ENCODE measurements at places on chromosomes 1 and 21.

DNA sequence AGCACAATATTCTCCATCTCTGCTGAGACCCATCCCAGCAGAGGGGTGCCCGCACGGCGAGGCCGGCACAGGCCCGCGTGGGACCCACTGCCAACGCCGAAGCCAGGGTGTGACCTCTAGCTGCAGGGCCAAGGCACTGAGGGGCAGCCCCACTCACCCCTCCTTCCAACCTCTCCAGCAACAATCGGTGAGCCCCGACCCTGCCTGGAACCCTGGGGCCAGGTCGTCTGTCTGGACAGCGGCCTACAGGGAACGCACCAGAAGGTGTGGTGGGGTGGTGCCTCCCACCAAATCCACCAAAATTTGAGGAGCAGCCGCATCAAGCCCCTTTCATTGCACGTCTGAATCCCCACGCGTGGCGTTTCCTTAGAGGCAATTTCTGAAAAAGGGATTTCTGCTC, 63.0 kb upstream of the ADARB1 start:
- no peak for DNase-seq

DNA sequence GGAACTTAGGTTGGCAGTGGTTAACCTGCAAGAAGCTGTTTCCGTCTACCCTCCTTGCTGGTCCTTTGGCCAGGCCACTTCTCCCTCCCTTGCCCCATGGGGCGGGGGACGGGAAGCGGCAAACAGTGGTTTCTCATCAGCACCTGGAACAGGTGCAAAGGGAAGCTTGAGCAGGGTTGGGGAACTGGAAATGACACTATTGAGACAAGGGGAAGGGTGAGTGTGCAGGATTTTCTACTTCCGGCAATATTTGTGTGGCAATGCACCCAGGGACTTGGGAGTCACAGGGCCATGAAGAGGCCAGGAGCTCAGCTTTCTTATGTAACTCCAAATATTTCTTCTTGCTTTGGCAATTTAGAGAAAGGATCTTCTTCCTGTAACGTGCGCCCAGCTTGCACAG, 29.0 kb upstream of the SARS1 start:
- no peak for DNase-seq

DNA sequence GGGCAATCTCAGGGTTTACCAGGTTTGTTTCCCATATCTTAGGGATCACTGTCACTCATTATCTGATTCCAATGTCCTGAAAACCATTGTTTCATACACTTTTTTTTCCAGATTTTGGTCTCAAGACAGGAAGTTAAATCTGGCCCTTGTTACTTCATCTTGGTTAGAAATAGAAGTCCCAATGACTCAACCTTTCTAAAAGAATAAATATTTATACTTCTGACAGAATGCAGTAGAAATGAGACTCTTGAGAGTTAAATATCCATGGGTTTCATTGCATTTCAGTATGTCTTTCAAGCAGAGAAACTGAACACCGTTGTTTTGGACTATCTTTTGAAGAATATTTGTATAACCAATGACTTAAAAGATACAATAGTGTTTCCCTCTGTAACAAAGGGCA, 19.8 kb upstream of the VCAM1 start:
- DNase-seq, result no peak

DNA sequence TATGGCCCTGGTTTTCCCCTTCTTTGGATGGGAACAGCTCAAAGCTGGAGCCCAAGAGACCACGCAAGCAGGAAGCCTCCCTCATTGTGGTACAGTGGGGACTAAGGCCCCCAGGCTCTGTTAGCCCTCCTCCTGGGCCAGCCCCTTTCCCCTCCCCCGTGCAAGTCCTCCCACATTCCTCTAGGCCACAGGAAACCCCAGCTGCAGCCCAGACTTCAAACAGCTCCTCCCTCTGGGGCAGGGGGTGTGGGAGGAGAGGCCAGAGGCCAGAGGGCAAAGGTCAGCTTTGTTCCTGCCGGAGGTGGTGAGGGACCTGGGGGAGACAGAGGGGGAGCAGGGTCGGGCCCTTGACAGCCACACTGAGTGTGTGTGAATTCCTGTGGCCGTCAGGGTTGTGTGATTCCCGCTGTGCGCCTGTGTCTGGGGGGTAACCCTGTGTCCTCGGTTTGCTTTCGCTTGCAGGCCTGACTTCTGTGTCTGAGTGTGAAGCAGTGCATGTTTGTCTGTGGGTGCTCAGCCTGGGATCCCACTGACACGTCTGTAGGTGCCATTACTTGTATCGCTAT, 3.4 kb upstream of the AHDC1 start:
- no peak for DNase-seq

GRCh38 chr1:204564835-204565234, 48.6 kb downstream of the MDM4 start:
- DNase-seq, result no peak

GRCh38 chr21:32878661-32879060, 107.1 kb upstream of the PAXBP1 start:
- no peak for DNase-seq

DNA sequence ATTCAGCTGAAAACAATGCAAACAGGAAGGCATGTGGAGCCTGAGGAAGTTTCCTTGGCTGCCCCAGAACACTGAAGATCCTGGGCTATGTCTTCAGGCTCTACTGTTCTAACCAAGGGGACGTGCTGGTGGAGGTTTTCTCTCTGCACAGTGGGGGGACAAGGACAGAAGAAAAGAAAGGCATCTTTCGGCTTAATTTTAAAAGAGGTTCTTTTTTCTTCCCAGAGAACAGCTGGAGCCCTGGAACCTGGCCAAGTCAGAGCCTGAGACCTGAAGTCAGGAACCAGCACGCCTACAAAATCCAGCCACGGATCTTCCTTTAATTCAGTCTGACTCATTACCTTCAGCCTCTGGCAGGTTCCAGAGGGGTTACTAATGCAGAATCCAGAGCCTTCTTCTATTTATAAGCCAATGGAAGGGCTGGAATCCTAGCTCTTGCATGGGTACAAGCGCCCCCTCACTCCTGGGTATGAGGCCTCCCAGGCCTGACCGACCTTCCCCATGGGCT, 19.8 kb downstream of the CTNNBIP1 start:
- peak; percentile 58 for DNase-seq

GRCh38 chr1:10621906-10622305, 147.2 kb downstream of the PEX14 start:
- no peak for DNase-seq

GRCh38 chr1:92118826-92119225, 38.7 kb downstream of the BTBD8 start:
- no peak for DNase-seq

Data from GM04503 (cell line).